ENCODE measurements at places on chromosomes 1 and 21.

DNA sequence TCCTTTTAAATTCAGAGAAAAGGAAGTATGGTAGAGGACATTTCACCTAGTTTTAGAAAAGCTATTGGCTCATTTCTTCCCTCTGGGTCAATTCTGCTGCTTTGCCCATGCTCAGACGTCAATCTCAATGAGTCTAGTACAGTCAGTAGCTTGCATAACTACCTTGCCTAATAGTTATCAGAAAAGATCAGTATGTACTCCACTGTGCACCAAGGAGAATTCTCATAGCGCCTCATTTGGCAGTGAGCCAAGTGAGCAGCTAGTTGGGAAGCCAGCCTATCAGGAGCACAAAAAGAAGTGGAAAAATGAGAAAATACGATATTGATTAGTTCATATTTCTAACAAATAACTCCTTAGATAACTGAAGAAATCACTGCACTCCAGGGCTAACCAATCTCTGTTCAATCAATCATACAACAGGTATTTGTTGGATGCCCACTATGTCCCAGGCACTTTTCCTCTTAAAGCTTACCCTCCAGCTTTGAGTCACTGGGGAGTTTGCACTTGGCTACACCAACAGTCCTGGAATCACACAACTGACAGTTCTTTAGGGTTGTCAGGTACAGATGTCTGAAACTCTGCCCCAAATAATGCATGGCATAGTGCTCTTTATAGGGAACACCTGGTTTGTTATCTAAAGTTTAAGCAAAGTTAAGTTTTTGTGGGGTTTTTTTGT, 50.2 kb downstream of the PRDX6 start:
- no peak for DNase-seq

DNA sequence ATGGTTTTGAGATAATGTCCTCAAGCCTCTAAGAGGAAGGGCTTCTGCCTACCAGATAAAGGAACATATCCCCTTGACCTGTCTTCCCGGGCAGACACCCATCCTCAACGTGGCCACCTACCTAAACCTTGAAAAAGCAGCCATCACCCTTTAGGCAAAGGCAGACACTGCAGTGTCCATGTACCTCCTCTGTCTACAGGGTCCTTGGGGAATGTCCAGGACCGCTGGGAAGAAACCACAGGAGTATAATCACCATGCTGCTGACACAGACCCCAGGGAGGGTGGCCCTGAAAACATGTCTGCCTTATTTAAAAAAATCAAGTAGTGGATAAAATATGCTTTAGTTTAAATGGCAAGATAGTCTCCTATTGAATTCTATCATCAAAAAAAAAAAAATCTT, 16.6 kb downstream of the BCAR3 start:
- DNase-seq: no peak

GRCh38 chr1:107883562-107883961, 81.4 kb downstream of the VAV3 start:
- no peak for DNase-seq

GRCh38 chr1:2381741-2382620, 9.4 kb downstream of the MORN1 start:
- peak; percentile 86 for DNase-seq

DNA sequence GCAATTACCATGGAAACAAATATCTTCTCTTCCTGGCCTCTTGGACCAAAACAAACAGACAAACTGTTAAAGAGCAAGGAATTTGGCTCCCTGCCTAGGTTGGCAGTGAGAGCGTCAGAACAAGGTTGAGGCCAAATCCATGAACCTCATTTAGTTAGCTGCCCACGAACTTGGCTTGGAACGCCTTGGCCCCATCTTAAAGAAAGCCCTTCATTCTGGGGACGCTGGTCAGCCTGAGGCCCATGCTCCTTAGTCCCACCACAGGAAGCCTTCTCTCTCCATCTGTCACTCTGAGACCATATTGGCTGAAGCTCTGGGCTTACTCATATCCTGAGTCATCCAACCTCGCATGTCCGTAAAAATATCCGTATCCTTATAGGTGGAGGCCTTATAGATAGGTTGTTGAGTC, 62.4 kb upstream of the DIRAS3 start:
- no peak for DNase-seq

DNA sequence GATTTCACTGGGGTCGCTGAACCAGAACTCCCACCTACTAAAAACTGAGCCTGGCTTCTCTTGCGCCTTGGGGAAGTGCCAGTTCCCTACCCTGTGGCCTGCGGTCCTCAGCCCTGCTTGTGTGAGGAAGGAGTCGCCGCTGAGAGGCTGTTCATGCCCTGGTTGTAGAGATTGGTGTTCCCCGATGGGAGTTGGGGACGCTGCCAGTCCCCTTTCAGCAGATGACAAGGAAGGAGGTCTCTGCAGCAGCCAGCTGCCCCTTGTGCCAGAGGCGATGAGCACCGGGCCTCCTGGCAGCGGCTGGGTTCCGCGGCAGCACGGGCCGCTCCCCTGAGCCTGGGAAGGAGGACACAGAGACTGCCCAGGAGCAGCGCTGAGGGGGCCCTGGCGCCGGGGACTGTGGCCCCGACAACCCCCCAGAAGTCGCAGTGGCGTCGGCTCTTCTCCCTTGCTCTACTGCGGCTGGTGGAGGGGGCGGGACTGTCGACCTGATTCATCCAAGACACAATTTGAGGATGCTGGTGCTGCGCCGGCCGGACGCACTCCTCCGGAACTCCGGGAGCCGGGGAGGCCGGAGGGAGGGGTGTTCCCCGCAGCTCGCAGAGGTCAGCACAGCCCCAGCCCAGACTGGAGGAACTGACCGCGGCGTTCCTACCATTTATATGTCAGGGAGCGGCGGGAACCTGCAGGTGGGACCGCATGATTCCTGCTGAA, 12.0 kb upstream of the ADORA3 start:
- peak; percentile 68 for DNase-seq

DNA sequence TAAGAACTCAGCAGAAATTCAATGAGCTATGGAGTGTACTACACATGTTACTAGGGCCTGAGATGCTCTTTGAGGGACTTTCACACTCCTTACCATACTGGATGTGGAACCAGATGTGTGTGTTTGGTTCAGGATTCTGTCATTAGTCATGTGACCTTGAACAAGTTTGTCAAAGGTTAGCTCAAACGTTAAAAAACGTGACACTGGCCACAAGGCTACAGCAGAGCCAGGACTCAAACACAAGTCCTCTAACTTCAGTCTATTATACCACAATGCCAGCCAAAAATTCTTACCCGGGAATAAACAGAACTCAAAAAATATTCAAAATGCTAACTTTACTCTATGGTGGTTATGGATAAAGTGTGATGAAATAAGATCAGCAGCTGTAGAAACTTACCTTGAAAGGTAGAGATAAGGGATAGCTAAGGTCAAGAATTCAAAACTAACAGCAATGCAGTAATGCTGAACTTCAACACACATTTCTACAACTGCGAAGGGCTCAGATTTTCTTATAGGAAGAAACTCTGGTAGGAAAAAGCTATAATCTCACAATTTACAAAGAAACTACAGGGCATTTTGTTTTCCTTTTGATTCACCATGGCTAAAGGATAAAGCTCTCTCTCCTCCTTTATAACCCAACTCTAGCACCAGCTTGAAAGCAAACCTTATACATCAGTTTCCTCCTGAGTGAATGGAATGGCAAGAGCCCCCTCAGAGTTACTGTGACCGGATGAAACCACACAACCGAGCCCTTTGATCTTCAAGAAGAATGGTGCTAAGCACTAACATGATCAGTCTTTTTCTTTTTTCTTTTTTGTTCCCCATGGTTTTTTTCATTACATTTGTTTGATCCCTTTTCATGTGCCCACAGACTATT, 233.9 kb downstream of the SLC45A1 start:
- DNase-seq: no peak

DNA sequence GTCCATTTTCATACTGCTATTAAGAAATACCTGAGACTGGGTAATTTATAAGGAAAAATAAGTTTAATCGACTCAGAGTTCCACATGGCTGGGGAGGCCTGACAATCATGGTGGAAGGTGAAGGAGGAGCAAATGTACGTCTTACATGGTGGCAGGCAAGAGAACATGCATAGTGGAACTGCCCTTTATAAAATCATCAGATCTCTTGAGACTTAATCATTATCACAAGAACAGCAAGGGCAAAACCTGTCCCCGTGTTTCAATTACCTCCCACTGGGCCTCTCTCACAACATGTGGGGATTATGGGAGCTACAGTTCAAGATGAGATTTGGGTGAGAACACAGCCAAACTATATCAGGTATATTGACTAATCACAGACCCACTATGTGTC, 370.2 kb upstream of the USP24 start:
- no peak for DNase-seq

DNA sequence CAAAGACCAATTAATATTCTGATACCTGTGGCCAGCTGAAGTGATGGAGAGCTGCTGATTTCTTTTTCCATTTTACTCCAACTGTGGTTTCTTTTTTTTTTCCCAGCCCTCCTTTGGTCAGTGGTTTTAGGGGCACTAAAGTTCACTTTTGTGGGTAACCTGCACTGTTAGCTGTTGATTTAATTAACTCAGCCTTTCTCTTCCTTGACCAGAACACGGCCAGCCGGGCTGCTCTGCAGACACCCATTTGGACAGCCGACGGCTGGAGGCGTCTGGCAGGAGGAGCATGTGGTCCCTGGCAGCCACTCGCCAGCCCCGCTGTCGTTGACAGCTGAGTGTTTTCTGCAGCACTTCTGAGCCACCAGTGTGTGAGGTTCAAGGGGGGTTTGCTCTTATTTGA, 136.2 kb upstream of the RUNX3 start:
- DNase-seq: no peak

- peak; percentile 26 for DNase-seq
These were observed 4.2 kb upstream of the TFF3 start for GRCh38 chr21:42319376-42319775.

GRCh38 chr21:32735524-32735923, 7.7 kb upstream of the SYNJ1 start:
- peak; percentile 45 for DNase-seq

DNA sequence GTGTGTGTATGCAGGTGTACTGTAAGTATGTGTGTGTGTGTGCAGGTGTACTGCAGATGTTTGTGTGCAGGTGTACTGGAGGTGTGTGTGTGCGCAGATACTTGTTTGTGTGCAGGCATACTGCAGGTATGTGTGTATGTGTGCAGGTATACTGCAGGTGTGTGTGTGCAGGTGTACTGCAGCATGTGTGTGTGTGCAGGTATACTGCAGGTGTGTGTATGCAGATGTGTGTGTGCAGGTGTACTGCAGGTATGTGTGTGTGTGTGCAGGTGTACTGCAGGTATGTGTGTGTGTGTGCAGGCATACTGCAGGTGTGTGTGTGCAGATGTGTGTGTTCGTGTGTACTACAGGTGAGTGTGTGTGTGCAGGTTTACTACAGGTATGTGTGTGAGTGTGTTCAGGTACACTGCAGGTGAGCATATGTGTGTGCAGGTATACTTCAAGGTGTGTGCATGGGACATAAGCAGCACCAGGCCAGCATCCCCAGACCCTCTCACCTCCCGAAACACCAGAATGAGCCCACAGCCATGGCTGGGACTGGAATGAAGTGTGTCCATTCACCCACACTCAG, 97.5 kb downstream of the DMRTB1 start:
- DNase-seq: peak; percentile 4

GRCh38 chr1:61659061-61659460, 65.9 kb downstream of the TM2D1 start:
- no peak for DNase-seq

DNA sequence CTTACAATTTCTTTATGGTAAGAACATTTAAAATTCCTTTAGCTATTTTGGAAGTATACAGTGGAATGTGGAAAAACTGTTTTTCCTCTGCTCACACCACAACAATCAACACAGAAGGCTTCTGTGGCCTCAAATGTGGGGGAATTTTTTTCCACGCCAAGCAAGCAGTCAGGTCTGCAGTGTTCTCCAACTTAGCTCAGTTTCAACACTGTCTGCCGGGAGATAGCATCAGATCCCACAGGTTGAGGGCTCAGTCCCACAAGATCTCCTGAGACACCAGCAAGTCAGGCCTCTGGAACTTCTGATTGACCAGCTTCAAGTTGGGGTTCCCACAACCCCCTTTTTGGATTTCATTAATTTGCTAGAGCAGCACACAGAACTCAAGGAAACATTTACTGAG, 50.3 kb downstream of the PTBP2 start:
- DNase-seq: no peak

DNA sequence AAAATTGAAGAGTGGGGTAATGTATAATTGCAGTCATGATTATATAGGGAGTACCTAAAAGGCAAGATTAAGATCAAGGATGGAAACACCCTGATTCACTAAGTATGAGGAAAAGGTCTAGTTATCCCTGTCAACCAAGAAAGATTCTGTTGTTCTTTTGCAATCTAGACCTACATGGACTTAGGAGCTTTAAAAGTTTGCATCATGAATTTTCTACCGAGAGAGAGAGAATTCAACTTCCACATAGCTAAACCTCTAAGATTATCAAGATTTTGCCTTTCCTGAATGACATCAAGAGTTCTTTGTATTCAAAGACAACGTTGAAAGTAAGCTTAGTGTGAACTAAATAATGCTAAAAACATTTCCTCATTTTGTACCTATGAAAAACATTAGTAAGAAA, 78.8 kb upstream of the RBM34 start:
- no peak for DNase-seq

GRCh38 chr21:21210552-21210951, 212.3 kb downstream of the NCAM2 start:
- DNase-seq: no peak

DNA sequence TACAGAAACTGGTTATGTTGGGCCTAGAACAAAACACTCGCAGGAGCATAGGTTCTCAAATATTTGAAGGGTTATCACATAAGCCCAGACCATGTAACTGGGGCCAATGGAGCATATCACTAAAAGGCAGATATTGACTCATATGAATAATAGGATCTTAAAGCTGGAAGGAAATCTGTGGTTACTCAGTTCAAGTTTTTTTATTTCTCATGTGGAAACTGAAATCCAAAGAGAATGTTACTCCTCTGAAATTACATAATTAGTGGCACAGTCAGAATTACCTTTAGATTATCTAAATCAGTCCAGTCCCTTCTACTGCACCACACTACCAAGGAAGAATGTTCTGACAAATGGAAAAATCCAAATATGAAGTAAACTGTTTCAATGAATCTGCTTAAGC, 12.0 kb downstream of the SLAMF8 start:
- no peak for DNase-seq

- no peak for DNase-seq
These were observed 403.4 kb downstream of the MATN1 start for GRCh38 chr1:30319765-30320580.

GRCh38 chr1:244802556-244803239, 32.8 kb upstream of the COX20 start:
- DNase-seq: no peak
